Right renal pelvis (tissue), 4 donors: ENCODE measurements at places on chromosomes 16 and 17. TPM values are rescaled to one million over a fixed set of nuclear protein-coding genes. Genes with fewer than 3 reads are reported as not detected.

GRCh38 chr16:50263060-50263909, 3.1 kb upstream of the ADCY7 start:
- no peak for DNase-seq

DNA sequence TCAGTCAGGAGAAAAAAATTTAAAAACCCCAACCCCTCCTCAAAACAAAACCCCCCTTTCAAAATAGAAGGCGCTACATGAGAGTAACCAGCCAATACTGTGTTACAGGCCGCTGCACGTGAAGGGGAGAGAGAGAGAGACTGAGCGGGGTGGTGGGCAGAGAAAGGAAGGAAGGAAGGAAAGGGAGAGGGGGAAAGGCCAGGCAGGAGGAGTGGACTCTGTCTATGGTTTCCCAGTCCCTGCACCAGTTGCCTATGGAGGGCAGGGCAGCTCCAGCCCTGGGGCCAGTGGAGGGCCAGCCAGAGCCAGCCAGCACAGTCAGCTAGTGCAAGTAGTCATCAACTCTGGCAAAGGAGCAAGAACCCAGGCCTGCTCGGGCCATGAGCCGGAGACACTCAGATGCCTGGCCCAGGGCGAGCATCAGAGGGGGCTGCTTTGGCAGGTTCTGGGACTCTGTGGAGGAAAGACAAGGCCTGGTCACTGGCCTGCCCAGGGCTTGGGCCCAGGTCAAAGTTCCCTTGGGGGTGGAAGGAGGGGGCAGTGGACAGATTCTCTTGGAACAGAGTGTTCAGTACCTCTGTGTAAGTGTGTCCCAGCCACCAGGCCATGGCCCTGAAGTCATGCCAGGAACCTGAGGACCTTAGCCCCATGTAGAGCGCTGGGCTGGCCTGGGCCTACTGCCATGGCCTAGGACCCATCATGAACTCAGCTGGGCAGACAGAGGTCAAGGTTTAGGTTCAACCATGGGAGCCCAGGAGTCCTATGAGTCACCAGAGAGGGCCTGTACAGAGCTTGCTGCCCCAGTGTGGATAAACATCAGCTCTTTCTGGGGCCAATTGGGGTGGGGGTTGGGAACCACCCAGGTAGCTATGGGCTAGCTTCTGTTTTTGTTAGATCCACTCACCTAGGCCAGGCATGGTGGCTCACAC, 7.3 kb upstream of the GFOD2 start:
- no peak for DNase-seq

DNA sequence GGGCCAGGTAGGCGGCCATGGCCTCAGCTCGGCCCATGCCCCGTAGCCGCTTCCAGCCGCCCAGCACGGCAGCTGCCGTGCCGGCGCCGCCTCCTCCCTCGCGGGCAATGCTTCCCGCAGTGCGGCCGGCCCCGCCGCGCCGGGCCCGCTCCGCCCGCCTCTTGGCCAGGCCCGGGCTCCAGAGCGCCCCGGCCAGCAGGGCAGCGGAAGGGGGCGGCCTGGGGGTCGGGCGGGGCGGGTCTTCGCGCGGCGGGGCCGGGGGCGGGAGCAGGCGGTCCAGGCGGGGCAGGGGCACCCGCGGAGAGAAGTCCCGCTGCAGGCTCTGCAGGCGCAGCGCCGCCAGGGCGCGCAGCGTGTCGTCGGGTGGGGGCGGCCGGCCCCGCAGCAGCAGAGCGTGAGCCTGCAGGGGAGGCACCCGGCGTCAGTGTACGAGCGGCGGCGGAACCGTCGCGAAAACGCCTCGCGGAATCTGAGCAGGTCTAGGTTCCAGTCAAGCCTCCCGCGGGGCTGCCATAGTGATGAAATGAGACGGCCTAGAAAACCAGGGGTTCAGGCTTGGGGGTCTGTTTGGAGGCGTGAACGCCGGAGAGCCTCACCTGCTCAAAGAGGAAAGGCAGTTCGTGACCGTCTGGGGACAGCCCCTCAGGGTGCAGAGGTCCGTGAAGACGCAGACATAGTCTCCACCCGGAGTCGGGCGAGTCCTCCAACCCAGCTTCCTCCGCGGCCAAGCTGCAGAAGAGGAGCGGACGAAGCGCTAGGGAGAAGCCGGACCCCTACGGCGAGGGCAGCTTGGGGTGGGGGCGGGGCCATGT, 6.6 kb downstream of the PLEKHH3 start:
- DNase-seq = no peak

DNA sequence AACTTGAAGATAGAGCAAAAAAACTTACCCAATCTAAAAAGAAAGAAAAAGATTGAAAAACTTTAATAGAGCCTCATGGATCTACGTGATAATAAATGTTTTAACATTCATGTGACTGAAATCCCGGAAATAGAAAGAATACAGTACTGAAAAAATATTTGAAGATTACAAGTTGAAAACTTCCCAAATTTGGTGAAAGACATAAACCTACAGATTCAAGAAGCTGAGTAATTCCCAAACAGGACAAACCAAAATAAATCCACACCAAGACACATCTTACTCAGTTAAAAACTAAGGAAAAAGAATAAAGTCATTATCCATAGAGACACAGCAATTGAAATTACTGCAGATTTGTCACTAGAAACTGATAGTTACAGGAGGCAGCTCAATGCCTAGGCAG, 121.8 kb upstream of the NUDT7 start:
- DNase-seq = no peak

Gene BAIAP2
- 48.2 TPM for polyA plus RNA-seq

Gene ZG16
- 0.01 TPM for polyA plus RNA-seq

Gene IRX5
- 10.2 TPM for polyA plus RNA-seq
